Urinary bladder (tissue), 4 donors: ENCODE measurements at places on chromosomes 11 and 22. TPM values are rescaled to one million over a fixed set of nuclear protein-coding genes. Genes with fewer than 3 reads are reported as not detected.

Gene OR51B4
- 2.0 TPM for total RNA-seq

Gene SAA4
- not detected for total RNA-seq

Gene DLG2
- 42.4 TPM for total RNA-seq

Gene OPCML
- total RNA-seq, result 2.3 TPM

Gene MMP7
- total RNA-seq, result 18.9 TPM

Gene OR4S1
- not detected for total RNA-seq

Gene OR2AT4
- total RNA-seq, result 0.05 TPM

Gene ZNHIT2
- total RNA-seq, result 2.6 TPM

GRCh38 chr22:41201141-41201540 is 4.0 kb upstream of the L3MBTL2 start:
- peak; percentile 25 for DNase-seq

GRCh38 chr22:49754696-49755630 is 72.7 kb downstream of the BRD1 start:
- no peak for DNase-seq

DNA sequence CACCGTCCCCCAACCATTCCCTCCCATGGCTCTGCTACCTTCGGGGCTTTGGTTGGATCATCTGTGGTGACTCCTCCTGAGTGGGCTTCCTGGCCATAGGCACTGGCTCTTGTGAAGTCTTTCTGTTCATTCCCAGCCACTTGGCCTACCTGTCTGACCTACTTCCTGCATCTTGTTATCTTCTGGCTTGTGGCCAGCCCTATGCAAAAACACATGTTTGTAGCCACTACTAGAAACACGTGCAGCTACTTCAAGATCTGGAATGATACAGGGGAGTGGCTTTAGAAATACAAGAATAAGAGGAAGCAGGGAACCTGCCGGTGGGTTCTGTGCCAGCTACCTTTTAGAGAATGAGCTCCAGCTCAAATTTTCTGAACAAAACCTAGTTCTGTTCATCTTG is 20.9 kb downstream of the RCOR2 start:
- no peak for DNase-seq

GRCh38 chr22:40477683-40478337 is 107.4 kb downstream of the SGSM3 start:
- DNase-seq, result no peak

DNA sequence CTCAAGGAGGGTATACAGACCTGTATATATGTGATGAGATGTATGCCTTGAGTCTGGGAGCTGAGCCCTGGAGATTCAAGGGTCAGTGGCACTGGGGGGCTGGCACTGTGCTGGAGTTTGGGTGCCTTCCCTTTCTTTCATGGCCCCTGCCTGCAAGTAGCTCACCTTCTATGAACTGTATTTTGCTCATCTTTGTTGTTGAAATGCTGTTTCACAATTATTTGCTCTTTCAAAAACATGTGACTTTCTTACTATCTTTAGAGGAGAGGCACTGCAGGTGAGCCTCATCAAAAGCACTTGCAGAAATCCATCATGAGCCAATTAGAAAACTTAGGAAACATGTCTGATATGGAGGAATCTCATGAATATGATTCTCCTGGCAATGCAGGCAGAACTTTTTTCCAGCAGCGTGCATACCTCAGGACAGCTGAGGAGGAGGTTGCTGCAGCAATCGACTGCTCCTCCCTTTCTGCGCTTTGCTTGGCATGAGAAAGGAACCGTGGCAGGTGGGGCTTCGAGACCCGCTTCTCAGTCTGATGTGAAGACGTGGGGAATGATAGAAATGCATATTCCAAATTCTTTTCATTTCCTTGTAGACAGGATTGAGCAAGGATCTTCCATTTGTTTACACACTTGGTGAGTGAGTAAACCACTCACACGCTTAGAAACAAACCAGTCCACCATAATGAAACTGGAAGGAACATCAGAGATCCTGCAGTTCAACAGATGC is 178.4 kb upstream of the E2F8 start:
- DNase-seq, result no peak

- no peak for DNase-seq
Observed at GRCh38 chr11:118615282-118615975, 8.0 kb downstream of the PHLDB1 start.

DNA sequence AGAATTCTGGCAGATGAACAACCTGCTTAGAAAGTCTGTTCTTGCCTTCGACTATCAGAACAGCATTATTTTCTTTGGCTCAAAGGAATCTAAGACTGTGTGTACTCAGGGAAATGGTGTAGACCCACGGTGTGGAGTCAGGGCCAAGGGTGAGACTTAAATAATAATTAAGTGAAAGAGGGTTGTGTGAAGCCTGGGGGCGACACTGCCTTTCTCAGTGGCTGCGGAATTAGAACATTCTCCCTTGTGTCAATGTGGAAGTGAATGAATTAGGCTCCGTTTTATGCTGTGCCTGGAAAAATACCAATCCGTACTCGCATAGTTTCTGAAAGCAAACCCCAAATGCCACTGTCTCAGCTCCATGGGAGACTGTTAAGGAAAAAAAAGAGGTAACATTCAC is 50.7 kb downstream of the NAV2 start:
- DNase-seq, result no peak

GRCh38 chr22:36048911-36049677 is 20.5 kb upstream of the RBFOX2 start:
- no peak for DNase-seq

GRCh38 chr11:8235925-8236324 is 27.8 kb downstream of the LMO1 start:
- DNase-seq, result no peak

DNA sequence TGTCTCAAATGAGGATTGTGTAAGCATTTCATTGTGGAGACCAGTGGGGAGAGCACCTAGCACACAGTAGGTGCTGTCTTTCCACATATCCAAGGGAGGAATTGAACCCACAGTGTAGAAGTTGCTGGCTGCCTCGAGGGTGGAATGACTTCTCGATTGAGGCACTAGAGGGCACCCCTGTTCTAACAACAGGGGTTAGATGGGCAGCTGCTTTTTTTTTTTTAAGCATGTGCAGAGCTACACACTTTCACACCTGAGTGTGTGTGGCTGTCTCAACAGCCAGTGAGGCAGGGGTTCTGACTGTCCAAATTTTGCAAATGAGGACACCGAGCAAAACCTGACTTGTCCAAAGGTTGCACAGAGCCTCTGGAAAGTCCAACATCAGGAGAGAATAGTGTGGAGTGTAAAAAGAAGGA is 118.2 kb upstream of the CRYBB3 start:
- DNase-seq, result no peak

DNA sequence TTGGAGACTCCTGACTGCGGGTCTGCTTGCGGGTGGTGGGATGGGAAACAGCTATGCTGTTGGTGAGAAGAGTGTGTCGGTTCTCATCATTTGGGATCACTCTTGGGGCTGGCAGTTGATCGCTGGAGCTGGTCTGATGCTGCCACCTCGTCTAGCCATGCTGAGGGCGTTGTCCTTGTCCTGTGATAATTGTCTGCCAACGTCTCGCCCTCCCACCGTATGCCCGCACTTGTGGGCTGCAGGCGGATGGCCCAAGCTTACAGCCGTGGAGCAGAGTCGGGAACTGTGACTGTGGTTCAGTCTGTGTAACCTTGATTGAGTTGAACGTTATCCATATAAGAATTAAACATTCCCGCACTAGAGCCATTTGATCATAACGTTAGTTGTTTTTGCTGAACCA is 204.4 kb downstream of the TBC1D22A start:
- no peak for DNase-seq

GRCh38 chr11:134916421-134917213 is 504.6 kb upstream of the B3GAT1 start:
- DNase-seq, result no peak

DNA sequence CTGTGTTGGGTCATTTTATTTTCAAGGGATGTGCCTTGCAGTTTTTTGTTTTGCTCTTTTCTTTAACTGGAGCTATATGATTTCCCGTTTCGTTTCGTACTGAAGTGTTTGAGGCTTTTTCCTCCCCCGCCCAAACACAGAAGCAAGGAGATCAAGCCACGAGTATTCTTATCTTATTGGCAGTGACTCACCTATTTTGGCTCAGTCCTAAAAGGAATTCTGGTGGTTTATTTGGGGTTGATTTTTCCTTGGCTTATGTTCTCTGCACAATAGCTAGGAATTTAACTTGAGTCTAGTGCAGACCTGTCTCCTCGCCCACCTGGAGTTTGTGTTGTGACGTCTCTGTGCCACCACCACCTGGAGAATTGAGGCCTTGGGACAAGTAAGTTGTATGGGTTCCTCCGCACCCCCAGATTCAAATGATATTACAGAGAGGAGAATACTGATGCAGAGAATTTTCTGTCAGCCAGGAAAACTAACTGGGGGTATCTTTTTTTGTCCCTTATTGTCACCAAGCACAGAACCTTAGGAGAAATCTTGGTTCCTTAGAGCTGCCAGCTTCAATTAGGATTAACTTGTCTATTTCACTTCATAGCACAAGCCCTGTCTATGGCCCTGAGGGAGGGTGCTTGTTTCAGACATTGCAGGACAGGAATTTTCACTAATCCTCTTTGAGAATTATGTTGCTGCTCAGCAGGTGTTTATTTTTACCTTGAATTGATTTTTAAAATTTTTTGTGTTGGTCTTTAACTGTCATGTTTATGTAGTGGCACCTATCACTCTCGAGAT is 90.4 kb upstream of the BIRC3 start:
- DNase-seq, result no peak

- no peak for DNase-seq
Observed at GRCh38 chr22:26182723-26183122, 13.5 kb downstream of the SEZ6L start.

- no peak for DNase-seq
Observed at GRCh38 chr11:57773026-57773598, 11.5 kb downstream of the CTNND1 start.

DNA sequence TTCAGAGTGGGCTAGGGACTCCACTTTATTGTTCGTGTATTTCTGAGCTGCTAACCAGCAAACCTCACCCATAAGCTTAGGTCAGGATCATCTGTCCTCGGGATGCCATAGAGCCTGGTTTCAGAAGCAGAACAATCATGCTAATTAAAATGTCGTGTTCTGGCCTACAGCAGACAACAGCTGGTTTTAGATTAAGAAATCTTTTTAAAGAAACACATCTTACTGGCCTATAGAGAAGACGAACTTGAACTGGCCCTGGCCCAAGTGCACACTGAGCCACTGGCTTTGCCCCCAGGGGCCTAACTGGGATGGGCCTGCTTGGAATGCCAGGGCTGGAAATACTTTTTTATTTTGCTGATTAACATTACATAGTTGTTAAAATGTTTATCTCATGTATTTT is 63.2 kb downstream of the ALX4 start:
- DNase-seq, result no peak

GRCh38 chr11:101583251-101584128 is at the start of gene TRPC6:
Gene TRPC6 (minus strand): TSS chr11:101584007. CDS start chr11:101583503, 504 bp downstream.
- peak; percentile 41 for DNase-seq

DNA sequence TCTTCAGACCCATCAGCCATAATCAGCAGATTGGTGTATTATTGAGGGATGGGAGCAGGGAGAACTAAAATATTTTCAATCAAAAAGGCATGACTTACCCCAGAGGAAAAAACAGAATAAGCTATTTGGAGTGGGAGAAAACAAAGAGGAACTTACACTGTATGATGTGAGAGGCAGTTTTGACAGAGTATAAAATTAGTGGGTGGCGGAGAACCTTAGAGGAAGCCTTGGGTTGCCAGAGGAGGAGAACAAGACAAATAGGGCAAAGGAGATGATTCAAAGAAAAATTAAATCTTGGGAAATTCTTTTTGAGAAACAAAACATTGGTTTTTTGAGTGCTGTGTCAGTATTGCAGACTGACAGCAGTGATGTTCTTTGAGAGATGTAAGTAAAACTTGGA is 285.0 kb downstream of the C11orf87 start:
- no peak for DNase-seq

DNA sequence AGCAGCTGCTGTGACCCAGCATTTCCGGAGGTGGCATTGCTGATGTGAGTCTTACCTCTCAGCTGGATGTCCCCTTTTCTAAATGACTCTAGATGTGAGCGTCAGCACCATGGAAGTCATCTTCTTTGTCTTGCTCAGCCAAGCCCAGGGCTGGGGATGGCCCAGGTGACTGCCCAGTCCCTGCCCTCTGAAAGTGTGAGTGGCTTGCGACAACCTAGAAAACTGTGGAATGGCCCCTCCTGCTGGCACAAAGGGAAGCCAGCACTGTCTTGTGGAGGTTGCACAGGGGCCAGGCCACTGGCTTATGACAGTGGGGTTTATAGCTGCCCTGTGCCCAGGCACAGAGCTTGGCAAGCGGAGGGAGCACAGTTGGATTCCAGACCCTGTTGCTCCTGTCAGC is 6.2 kb downstream of the TUB start:
- DNase-seq, result no peak

- DNase-seq, result no peak
Observed at GRCh38 chr11:63877658-63878241, 38.8 kb downstream of the MARK2 start.

DNA sequence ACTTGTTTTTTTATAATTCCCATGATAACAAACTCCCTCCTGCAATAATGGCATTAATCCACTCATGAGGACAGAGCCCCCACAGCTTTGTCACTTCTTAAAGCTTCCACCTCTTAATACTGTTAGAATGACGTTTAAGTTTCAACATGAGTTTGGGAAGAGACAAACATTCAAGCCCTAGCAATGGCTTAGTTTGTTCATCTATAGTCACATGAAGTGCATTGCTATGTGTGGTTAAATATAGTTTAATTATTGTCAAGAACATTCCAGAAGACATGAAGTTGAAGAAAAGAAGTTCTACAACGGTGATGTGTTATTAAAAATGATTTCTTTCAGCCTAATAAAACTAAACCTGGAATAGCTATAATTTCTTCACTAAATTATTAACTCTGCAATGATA is 30.6 kb downstream of the MMP7 start:
- DNase-seq, result no peak
